ENCODE measurements at places on chromosomes 4 and X.

- DNase-seq = no peak
Observed at GRCh38 chr4:76803522-76803921, 94.4 kb downstream of the SOWAHB start.

GRCh38 chrX:71989768-71990426, 79.3 kb downstream of the NHSL2 start:
- DNase-seq = no peak

GRCh38 chr4:2339458-2340271, 77.8 kb upstream of the MXD4 start:
- no peak for DNase-seq

- DNase-seq = no peak
Observed at GRCh38 chr4:11312389-11312788, 116.3 kb downstream of the HS3ST1 start.

DNA sequence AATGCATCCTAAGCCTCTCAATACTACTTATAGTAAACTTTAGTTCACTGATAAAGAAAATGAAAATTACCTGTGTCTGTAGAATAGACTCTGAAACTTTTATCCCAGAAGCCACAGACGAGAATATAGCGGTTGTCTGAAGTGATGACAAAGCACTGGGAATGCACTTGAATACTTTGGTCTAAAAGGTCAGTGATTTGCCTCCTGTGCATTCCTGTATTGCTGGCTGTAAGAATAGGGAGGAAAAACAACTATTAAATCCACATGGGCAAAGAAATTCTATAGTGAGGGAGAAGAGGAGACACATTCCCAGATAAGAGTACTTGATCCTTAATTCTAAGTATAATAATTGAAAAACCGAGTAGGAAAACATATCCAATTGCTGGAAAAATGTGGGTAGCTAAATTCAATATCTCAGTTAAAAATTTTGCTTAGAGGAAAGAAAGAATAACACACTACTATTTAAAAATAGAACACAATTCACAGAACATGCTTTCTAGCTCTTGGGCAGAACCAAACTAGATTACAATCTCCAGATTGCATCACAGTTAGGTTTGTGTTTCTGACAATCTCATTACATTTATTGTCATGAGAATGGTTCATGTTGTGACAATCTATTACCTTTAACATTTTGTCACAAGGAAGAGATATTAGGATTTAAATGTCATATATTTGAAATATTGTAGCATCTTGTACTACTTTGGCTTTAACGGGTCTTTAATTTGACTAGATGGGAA, 232.1 kb downstream of the DCLK2 start:
- DNase-seq = peak; percentile 38

DNA sequence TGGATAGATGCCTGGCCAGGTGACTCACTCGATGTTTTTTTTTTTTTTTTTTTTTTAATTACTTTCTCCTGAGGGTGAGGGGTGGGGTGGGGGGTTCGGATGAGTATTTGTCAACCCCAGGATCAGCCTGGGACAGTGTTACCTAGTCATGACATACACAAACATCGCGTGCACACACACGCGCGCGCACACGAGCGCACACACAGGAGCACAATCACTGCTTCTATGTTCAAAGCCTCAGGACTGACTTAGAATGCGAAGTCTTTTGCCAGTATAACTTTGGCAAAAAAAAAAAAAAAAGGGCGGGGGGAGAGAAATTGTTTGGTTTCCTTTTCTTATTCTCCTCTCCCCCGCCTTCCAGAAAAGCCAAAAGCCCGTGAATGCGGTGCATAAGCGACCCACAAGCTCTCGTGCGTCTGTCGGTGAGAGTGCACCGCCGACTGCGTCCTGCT, 115.0 kb upstream of the TEX13C start:
- no peak for DNase-seq

- DNase-seq = no peak
Observed at GRCh38 chrX:103329991-103330390, at the start of gene TCEAL7. Gene TCEAL7 (plus strand): TSS chrX:103330239. CDS start chrX:103331404, 1,165 bp downstream.

- peak; percentile 64 for DNase-seq
Observed at GRCh38 chr4:150960079-150960478, 55.0 kb downstream of the LRBA start.

GRCh38 chr4:41144812-41145211, 69.5 kb downstream of the APBB2 start:
- DNase-seq = no peak

- DNase-seq = no peak
Observed at GRCh38 chrX:465418-466215, 78.9 kb upstream of the PPP2R3B start.

DNA sequence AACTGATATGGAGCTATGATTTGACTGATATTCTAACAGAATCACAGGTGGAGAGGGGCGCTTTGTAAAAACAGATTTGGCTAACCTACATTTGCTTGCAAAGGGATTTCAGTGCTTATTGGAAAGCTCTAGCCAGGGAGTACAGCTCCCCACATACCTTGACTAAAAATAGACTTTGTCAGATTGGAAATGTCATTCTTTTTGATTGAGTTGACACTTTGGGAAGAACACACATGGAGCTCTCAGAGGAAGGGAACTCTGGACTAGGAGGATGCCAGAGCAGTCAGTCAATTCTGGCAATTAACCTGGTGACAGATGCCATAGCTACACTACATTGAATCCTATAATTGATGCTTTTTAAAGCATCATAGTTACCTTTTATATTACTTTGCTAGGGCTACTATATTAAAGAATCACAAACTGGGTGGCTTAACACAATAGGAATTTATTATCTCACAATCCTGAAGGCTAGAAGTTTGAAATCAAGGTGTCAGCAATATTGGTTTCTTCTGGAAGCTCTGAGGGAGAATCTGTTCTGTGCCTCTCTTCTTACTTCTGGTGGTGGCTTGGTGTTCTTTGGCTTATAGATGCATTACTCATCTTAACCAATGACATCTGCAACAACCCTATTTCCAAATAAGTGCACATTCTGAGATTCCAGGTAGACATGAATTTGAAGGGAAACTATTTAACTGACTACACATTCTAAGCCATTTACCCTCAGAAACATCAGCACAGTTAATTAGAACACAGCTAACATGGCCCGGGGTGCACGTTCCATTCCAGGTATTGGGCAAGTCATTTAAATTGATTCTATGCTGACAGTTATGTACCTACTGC, 8.4 kb upstream of the HERC3 start:
- DNase-seq = no peak

GRCh38 chrX:148416931-148417330, 83.5 kb upstream of the AFF2 start:
- no peak for DNase-seq

DNA sequence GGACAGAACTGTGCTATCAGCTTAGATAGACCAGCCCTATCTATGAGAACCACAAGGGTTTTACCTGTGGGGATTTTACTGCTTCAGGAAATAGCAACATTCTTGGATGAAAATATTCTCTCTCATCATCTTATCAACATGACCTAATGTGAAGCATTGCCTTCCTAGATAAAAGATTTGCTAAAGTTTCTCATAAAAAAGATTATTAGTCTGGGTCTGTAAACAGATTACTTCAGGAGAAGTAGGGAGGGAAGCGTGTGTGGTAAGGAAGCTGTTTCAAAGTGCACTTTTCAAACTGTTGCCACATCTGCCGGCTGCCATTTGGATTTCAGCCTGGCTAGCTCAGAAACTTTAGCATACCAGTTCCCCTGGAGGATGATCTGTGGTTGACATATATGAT, at the start of gene NOX1:
Gene NOX1, minus strand, starts transcription at position 35 of the 400 bp plus-strand sequence. CDS start 220 bp downstream, outside the sequence.
- DNase-seq = no peak

DNA sequence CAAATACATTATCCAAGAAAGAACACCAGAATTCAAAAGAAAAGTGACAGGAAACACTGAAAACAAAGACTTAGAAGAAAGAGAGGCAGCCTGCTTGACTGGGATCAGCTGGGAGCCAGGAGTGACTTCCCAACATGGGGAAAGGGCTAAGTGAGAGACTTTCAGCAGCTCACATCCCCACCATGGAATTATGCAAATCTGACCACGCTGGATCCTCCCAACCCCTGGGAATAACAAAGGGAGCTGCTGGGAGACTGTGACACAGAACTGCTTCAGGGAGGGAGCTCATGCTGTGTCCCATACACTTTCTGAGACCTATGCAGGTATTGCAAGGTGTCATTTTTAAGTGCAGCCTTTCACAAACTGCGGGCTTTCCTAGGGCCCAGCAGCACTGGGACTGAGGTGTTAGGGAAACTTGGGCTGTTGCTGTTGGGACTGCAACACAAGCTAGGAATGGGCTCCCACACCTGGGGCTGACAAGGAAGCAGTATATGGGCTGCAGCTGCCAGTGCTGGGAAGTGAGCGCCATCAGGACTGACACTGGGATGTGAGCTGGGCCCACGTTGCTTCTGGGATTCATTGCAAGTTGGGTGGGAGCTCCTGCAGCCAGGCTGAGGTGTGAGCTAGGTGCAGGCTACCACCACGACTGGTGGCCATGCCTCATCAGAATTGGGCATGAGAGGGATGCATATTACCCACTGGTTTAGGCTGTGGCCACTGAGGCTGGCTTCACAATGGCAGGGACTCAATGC, 139.1 kb downstream of the KDR start:
- DNase-seq = no peak

- DNase-seq = no peak
Observed at GRCh38 chr4:138107023-138107422, 135.1 kb downstream of the SLC7A11 start.

DNA sequence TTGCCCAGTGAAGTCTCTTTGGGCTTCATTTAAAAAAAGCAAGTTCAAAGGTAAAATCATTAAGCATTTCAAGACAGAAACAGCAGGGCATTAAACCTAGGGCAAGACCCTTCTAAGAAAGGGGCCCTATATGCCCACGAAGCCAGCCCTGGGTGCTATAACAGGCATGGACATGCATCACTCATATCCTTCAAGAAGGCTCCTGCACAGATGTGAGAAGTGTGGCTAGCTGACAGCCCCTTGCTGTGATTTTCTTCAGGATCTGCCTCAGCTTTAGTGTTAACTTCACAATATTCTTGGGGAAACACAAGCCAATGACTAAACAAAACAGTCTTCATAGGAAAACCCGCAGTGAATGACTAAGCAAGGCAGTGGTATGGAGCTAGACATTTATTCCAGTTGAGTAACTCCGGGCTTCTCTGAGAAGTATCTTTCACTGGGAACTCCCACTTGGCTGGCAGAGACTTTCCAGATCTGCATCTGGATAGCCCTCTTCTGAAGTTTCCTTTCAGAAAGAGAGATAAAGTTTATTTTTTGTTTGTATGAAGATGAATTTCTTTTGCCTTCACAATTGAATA, 11.9 kb upstream of the MAOA start:
- DNase-seq = peak; percentile 29

DNA sequence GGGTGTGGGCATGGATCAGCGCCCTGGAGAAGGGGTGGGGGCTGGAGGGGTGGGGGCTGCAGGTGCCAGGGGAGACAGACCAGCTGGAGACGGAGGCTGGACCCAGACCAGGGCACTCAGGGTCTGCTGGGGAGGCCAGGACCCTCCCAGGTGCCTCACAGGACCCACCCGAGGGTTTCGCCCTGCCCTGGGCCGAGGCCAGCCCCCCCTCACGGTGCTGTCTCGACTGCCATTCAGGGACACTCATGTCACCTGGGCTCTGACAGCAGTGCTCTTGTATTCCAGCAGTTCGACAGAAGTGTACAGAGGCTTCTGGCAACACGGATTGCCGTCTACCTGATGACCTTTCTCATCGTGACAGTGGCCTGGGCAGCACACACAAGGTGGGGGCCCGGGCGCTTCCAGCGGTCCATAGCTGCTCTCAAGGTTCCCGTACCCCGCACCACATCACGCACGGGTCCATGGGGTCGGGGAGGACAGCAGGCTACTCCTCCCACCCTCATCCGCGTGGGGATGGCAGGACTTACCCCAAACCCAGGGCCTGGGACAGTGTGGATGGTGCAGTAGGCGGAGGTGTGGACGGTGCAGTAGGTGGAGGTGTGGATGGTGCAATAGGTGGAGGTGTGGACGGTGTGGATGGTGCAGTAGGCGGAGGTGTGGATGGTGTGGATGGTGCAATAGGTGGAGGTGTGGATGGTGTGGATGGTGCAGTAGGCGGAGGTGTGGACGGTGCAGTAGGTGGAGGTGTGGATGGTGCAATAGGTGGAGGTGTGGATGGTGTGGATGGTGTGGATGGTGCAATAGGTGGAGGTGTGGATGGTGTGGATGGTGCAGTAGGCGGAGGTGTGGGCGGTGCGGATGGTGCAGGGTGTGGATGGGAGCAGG, 18.1 kb downstream of the TMEM175 start:
- DNase-seq = no peak

DNA sequence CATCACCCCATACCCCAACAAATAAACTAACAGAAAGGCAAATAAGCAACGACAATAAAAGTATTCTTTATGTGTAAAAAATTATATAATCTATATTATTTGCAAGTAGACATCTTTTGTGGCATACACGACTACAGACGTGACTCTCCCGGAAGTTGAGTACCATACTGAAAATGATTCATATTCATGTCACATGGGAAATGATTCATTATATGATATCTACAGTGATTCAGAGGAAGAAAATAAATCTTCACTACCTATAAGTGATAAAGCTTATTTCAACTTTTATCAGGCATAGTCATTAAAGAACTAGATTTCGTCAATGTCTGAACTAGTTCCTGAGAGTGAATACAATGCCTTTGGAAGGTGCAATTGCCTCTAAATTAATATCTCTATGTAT, 4.6 kb upstream of the ANTXR2 start:
- DNase-seq = no peak

DNA sequence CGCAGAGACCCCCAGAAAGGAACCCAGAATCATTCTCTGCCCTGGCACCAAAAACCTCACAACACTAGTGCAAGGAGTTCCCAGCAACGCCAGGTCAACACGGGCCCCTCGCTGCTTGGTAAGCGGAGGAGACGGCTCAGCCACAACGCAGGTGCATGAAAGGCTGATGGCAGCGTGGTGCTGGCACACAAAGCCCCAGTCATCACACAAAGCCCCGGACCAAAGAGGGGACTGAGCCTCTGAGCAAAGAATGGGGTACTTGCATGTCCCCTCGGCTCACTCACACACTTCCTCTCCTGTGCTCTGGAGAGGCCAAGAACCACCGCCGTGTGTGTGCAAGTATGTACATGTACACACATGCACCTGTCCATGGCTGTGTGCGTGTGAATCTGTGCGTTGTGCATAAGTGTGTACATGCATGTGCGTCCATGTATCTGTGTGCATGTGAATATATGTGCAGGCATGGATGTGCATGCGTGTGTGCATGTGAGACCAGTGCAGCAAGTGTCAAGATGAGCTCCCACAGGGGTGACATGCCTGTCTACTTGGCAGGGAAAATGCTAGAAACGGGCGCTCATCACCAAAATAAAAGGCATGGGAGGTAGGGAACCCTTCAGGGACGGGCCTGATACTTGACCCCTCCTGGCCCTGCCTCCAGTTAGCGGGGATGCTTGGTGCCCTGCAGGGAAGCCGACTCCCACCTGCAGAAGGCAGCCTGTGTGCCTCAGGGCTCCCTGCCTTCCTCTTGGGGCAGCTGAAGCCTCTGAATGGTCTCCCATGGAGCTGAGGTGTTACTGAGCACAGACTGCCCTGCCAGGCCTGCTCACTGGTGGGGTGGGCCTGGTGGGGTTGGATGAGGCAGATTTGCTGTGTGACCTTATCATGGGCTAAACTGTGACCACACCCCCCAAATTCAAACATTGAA, 60.4 kb downstream of the ZFYVE28 start:
- no peak for DNase-seq

- DNase-seq = peak; percentile 66
Observed at GRCh38 chr4:6641164-6641970, 882 bp downstream of the MRFAP1 start.
